ENCODE measurements at places on chromosomes 7 and 10.

DNA sequence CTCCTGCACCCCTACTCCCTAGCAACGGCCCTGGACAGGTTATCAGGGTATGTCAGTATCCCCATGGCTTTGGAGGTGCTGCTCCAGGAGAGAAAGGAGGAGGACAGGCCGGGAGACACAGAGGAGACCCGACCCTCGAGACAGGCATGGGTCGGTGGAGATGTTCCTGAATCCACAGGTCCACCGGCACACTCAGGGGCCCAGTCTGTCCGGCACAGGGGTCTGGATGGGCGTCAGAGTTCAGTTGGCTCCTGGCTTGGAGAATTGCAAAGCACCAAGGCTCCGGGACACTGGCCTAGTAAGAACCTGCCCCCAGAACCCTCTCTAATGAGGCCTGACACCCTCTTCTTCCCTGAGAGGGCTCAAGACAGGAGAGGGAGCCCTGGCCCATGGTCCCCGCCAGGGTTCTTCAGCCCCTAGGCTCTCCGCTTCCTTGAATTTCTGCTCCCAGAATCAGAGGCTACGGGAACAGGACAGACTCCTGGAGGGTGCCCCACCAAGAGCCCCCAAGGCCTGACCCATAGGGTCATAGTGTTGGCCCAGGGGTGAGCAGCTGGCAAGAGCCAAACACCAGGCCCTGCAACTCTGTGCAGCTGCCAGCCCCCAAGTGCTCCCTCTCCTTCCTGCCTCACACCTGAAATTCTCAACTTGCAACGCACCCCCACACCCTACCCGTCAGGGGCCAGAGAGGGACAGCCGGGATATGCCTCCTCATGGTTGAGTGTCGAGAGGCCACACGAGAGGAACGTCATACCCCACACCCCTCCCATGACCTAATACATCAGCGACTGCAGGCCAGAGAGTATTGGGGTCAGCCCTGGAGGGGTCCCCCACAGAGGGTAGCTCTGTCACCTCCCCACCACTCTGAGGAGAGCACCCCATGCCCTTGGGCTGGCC lies 5.5 kb upstream of the IRF5 start:
- DNase-seq: no peak

DNA sequence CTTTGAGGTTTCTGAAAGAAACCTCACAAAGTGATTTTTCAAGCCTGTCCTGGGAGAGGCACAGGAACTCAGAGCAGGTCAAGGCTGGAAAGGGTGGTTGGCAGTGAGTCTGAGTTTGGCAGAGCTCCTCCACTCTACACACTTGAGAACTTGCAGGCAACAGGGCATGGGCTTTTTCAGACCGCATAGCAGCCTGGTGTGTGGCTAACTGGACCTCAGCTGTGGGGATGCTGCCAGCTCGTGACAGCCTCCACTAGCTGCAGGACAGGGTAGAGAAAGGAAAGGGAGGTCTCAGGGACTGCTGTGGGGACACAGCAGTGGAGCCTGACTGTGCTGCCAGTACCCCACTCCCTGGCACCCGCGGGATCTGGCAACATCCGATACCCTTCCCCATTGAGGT lies 2.6 kb downstream of the CDHR1 start:
- no peak for DNase-seq

DNA sequence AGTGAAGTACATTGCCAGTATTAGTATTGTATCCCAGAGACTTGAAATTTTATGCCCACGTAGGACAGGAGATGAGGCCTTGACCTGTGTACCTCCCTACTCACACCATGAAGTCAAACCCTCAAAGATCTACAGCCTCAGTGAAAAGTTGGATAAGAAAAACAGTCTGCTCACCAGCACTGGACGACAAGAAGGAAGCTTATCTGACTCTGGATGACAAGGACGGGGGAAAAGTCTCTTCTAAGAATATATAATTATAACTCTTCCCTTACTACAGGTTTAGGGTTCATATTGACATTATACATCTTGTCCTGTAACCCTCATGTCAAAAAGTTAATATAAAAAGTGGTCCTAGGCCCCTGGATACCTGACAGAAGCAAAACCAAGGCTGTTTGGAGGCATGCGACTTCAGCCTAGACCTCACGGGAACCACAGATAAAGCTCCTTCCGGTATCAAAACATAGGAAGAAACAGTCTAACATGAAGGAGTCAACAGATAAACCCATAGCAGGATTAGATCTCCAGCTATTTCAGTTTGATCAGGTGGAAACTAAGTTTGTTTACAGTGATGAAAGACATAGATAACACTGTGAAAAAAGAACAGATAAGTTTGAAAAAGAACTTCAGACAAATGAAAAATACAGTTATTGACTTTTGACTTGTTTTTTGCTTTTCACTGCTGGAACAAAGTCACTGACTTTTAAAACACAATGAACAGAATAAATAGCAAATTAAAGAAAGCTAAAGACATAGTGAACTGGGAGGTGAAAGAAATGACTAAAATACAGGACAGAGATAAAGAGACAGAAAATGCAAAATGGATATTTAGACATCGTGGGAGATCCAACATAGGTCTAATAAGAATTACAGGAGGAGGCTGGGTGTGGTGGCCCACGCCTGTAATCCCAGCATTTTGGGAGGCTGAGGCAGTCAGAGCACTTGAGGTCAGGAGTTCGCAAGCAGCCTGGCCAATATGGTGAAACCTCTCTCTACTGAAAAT lies 145.9 kb downstream of the PHTF2 start:
- no peak for DNase-seq

DNA sequence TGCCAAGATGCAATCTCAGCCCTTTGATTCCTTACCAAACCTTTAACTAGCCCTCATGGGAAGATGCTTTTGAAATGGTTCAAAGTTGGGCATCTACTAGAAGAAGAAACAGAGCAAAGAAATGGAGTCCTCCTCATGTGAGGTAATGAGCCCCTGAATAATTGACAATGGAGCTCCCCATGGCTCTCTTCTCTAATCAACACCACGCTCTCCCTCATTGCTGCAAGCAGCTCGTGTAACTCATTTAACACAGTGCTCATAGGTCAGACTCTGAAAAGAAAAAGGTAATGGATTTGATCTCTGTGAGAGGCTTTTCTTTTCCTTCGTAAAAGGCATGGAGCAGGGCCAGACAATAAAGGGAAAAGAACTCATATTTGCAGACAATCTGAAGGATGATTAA lies 312.8 kb downstream of the PHTF2 start:
- DNase-seq: no peak

DNA sequence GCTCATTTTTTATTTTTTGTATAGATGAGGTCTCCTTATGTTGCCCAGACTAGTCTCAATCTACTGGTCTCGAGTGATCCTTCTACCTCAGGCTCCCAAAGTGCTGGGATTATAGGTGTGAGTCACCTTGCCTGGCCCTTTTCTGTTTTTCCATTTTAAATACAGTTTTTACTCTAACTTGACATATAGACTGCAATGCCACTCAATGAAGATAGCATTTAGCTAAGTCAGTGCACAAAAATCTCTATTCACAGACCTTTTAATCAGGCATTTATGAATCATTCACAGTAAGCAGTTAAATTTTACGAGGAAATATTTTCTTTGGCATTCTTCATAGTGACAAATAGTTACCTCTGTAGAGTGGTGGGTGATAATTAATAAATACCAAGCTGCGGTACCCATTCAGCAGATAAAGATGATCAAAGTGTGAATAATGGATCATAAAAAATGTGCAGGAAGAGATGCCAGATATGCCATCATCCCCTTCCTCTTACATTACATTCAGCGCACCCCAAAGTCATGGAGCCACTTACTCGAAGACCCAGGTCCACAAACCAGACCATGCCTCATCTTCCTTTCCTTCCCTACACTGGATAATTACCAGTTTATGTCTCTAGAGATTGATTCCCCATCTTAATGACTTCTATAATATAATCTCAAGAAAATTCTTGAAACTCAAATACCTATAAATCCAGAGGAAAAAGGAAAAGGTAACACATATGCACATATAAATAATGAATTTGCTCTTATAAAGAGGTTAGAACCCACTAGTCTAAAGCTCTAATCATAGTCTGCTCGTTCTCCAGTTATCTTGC lies 56.0 kb downstream of the UBE2H start:
- peak; percentile 81 for DNase-seq

DNA sequence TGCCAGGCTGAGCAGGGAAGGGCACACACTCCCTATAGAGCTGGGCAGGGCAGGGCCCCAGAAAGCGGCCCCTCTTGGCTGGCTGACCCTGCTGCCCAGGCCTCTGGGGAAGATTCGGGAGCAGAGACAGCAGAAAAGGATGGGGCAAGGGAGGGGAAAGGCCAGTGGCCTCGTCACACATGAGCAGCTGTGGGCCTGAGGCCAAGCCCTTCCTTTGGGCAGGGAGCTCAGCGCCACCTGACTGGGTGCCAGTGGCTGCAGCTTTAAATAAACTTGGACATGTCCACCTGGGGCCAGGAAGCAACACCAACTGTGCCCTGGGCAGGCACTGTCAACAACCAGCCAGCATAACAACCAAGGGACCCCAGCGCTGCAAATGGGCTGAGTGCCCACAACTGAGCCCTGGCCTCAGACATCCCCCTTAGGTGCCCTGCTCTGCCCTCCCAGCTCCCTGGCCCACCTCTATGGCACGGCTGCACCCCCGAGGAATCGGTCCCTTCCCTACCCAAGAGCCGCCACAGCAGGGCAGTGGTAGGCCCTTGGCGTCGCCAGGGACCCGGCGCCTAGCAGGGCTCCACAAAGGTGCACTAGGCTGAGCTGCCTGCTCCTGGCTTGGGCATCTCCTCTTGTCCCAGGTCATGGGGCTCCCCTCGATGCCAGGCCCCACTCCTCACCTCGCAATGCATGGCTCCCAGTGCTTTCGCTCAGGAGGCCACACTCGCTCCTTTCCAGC lies 2.6 kb downstream of the CAMK2B start:
- DNase-seq: peak; percentile 9

GRCh38 chr7:41247143-41247865 lies 455.6 kb downstream of the INHBA start:
- peak; percentile 64 for DNase-seq

- DNase-seq: no peak
Measured at GRCh38 chr7:71925663-71926062, 486.5 kb downstream of the CALN1 start.

GRCh38 chr10:80708185-80708584 lies 170.5 kb downstream of the SH2D4B start:
- DNase-seq: no peak

GRCh38 chr7:12133865-12134264 lies 77.2 kb upstream of the TMEM106B start:
- DNase-seq: peak; percentile 28

DNA sequence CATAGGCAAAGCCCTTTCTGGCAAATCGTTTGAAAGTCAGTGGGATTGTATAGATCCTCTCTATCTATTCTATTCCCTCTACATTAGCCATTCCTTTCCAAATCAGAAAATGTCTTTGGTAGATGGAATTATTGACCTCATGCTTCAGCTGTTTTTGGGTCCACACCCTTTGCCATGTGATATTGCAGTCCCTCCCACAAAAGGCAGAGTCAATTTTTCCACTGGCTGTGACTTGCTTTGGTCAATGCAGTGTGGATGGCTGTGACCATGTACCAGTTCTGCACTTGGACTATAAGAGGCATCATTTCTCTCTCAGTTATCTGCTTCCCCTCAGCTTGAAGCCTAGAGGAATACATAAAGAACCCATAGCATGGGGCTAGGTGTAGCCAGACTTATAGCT lies 332.9 kb downstream of the PTEN start:
- no peak for DNase-seq

DNA sequence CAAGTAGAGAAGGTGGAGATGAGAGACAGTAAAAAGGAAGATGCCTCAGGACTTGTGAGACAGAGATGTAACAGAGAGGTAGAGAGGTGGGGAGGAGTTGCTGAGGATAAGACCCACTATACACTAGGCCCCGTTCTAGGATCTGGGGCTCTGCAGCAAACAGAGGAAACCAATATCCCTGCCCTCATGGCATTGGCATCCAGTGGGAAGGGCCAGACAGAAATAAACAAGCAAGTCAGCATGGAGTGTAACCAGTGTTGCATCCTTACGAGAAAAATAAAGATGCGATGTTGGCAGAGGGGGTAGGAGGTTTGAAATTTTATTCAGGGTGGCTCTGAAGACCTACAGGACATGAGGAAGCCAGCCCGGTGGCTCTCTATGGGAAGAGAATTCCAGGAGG lies 22.0 kb upstream of the EEPD1 start:
- no peak for DNase-seq

DNA sequence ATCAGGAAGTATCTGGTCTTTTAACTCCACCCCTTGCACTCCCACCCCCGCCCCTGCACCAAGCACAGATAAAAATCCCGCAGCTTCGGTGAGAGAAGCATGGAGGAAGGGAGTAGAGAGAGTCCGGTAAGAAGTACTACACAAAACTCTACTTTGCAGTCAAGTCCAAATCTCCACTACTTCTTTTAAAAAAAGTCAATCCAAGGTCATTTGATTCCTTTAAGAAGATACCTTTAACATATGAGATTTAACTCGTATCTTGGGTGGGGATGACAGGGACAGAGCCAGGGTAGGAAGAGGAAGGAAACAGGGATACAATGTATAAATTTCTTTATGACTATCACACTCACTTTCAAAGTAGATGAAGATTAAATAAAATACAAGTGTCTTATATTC lies 132.1 kb downstream of the NRBF2 start:
- peak; percentile 42 for DNase-seq

GRCh38 chr10:112950714-112951358 lies 789 bp downstream of the TCF7L2 start:
- no peak for DNase-seq

DNA sequence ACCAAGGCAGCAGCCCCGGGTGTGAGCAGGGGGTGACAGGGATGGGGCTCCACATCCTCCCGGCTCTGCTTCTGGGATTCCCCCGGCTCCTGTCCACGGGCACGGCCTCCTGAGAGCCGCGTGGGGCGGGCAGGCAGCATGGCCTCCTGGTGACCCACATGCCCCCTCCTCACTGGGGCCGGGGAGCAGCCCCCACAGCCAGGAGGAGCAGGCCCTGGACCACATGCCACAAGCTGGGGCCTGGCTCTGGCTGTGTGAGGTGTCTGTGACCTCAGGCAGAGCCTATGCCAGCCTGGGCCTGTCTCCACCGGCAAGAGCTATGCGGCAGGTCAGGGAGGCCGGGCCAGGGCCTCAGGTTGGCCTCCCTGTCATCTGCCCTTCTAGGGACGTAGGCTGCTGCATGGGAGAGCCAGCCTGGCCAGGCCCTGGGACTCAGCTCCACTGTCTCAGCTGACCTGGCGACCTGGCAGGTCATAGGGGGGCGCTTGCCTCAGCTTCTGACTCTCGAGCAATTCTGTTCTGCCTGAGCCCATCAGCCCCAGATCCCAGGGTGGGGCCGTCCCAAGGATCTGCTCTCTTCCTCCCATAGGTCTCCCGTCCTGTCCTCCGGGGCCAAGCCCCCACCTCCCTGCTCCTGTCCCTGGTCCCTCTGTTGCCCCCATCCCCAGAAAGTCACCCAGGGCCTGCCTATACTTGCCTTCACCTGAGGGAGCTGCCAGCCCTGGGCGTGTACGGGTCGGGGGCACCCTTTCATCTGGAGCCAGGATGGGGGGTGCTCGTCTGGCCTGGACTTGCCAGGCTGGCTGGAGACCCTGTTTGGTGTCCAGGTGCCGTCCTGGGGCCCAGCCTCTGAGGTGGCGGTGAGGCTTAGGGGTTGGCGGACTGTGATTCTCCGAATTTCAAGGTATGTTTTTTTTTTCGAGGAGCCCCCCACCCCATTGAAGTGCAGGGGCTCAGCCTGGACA lies 3.9 kb upstream of the TMEM184A start:
- no peak for DNase-seq
